Activated naive CD8-positive, alpha-beta T cell treated with anti-CD3 and anti-CD28 coated beads, Interleukin-2, amount 10 ng/mL, durations not matched to agents 7 days and 5 days (primary cell): ENCODE measurements at places on chromosomes 4 and X.

GRCh38 chrX:101265869-101266428, 25.2 kb downstream of the TAF7L start:
- DNase-seq: no peak

- no peak for DNase-seq
Measured at GRCh38 chr4:5758741-5759140, 47.7 kb downstream of the EVC start.

- DNase-seq: no peak
Measured at GRCh38 chrX:1167466-1167865, 45.0 kb downstream of the CRLF2 start.

DNA sequence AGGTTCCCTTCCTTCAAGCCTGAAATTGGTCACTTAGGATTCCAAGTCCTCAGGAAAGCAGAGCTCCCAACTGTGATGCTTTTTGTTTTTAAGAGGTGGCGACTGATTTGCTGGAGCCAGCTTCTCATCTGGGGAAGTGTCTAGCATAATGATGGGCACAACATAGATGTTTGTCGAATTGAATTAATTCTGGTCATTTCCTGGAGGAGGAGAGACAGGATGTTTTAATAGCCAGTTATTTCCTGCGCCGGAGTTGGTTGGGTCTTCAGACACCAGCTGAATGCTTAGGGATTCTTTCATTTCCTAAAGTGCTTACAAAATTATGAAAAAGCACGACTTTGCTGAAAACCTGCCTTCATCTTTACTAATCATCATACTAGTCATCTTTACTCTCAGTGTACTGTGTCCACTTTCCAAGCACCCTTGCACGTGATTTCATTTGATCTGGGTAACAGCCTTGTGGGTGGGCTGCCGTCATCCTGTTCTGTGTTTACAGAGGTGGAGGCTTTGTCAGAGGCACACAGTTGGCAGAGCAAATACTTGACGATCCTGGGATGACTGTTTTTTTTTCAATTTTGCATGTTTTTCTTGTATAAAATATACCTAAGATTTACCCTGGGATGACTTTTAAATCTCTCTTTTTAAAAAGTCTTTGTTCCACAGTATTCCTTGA, 49.5 kb downstream of the RGS12 start:
- no peak for DNase-seq

- DNase-seq: peak; percentile 61
Measured at GRCh38 chrX:150362599-150363481, at the start of gene MAMLD1. MAMLD1 (plus strand) TSS chrX:150363317; CDS start chrX:150445517, 82,200 bp downstream.

GRCh38 chrX:40266490-40267333, 169.0 kb upstream of the BCOR start:
- peak; percentile 62 for DNase-seq

- no peak for DNase-seq
Measured at GRCh38 chr4:23973308-23973855, 83.5 kb upstream of the PPARGC1A start.

- no peak for DNase-seq
Measured at GRCh38 chrX:116961872-116962582, 499.3 kb upstream of the CT83 start.

DNA sequence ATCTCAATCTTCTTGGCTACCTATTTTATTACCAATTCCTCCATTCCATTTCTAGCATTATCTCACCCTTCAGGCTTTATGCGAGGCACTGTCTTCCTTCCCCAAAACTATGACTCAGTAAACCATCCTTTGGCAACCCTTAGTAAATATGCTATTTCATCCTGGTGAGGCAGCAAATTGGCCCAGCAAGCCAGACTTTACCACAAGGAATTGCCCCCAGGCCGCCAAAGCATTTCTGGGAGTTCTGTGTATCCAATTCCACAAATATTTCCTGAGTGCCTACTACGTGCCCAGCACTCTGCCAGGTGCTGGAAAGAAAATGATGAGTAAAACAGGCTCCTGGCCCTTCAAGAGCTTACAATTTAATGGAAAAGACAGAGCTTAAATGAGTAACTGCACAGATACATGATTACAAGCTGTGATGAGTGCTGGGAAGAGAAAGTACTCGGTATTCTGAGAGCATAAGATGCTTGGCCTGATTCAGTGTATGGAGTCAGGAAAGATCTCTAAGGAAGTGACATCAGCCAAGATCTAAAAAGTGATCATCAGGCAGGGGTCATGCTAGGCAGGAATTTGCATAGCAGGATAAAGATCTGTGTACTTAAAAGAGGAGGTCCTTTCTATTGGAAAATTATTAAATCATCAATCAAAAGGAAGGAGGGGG, 193.8 kb downstream of the ADAMTS3 start:
- no peak for DNase-seq

DNA sequence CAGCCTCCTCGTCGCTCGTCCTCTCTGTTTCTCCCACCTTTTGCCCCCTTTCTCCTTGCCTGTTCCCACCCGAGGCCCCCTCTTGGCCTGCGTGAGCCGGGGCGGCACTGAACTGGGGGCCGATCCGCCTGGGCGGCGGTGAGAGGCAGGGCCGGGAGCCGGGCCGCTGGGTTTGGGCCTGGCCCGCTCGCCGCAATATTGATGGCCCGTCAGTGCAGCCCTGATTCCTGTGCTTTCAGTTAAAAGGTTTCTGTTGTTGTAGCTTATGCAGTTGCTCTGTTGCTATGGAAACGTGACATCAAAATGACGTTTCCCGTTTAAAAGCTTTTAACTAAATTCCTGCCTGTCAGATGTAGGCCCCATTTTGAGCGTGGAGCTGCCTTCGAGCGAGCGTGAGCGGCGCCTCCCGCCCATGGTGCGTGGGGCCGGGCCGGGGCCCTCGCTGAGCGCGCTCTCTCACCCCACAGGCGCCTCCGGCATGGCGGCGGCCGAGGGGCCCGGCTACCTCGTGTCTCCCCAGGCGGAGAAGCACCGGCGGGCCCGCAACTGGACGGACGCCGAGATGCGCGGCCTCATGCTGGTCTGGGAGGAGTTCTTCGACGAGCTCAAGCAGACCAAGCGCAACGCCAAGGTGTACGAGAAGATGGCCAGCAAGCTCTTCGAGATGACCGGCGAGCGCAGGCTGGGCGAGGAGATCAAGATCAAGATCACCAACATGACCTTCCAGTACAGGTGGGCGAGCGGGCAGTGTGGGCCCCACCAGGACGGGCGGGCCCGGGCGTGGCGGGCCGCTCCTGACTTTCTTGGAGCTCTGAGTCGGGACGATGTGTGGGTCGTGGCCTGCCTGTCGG, at the start of gene MSANTD1:
MSANTD1 (plus strand) TSS at position 349 of the 851 bp plus-strand sequence; CDS start at position 413, 64 bp downstream.
- DNase-seq: no peak

GRCh38 chr4:55447831-55448230, 52.1 kb downstream of the TMEM165 start:
- no peak for DNase-seq

DNA sequence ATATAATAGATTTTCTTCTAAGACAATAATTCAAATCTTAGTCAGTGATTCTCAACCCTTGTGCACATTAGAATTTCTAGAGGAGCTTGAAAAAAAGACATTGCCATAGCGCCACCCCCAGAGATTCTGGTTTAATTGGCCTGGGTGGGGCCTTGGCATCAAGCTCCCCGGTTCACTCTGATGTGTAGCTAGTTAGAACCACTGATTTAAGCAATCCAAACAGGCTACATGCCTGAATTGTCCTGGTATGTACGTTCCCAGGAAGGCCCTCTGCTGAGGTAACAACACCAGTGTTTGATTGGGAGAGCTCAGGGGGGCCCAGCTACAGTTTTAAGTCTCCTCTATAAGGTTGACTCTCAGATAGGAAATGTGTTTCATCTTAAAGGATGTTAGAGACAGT, 1.3 kb upstream of the ATP10D start:
- DNase-seq: no peak
